ENCODE measurements at places on chromosomes 2 and 18. TPM values are rescaled to one million over a fixed set of nuclear protein-coding genes. Genes with fewer than 3 reads are reported as not detected.
A peak's percentile ranks its signal among the peaks of the same experiment; 100 is the strongest.

- DNase-seq: no peak
These were observed 10.7 kb upstream of the GALNT3 start for GRCh38 chr2:165804719-165805118.

- no peak for DNase-seq
These were observed 33.6 kb downstream of the KIDINS220 start for GRCh38 chr2:8803658-8804379.

- no peak for DNase-seq
These were observed 7.0 kb downstream of the ASIC4 start for GRCh38 chr2:219521066-219521880.

DNA sequence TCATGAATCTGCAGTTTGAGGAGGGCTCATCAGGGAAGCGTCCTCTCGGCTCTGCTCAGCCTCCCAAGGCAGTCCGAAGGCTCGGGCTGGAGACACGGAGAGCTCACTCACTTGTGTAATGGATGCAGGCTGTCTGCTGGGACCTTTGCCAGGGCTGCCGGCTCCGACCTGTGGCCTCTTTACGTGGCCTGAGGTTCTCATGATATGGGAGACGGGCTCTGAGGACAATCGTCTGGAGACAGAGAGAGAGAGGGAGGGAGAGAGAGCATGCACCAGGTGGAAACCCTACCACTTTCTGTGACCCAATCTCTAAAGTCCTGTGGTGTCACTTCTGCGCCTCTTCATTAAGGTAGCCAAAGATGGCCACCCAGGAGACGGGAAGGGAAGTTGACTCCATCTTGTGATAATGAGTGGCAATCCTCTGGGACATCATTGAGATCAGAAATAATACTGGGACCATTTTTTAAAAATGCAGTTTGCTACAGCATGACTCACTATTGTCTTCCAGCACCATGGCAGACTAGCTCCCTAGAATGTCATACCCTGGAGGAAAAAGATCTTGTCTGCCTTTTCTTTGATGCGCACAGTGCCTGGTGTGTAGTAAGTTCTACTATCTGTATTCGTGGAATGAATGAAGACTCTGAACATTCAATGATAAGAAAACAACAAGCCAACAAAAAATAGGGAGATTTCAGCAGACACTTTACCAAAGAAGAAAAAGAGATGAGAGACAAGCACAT lies 60.2 kb downstream of the CD8B2 start:
- no peak for DNase-seq

- no peak for DNase-seq
These were observed 9.9 kb downstream of the ACVR1 start for GRCh38 chr2:157866202-157866601.

GRCh38 chr2:136206613-136207012 lies 88.7 kb upstream of the CXCR4 start:
- DNase-seq: no peak

DNA sequence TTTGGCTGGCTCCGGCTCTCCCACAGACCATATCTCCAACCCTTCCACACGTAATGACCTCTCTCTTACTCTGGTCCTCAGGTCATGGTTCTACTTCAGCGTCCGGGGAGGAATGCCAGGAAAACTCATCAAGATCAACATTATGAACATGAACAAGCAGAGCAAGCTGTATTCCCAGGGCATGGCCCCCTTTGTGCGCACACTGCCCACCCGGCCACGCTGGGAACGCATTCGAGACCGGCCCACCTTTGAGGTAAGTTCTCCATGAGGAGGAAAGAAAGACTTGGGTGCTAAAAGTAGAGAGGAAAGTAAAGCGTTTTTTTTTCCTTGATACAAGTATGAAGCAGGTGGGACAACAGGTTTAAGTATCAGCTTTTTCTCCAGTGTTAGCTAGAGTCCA lies 1.9 kb downstream of the AGBL5 start:
- DNase-seq: no peak

- no peak for DNase-seq
These were observed 184.8 kb downstream of the LNPK start for GRCh38 chr2:175817221-175817620.

GRCh38 chr2:64943387-64944150 lies 45.6 kb upstream of the SLC1A4 start:
- DNase-seq: no peak

GRCh38 chr2:15298770-15299169 lies 262.4 kb downstream of the NBAS start:
- DNase-seq: peak; percentile 6

- no peak for DNase-seq
These were observed 169.0 kb upstream of the DDX18 start for GRCh38 chr2:117645458-117645857.

DNA sequence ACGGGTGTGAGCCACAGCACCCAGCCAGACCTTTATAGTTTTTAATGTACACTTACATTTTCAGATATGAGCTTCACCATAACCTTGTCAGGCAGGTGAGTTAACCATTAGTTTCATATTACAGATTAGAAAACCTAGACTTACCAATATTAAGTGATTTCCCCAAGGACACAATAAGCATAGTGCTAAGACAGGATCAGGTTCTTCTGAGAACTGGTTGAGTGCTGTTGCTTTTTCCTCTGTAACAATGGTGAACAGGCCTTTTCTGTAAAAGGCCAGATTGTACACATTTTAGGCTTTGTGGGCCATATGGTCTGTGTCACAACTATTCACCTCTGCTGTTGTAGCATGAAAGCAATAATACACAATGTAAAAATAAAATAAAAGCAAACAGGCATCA lies 332.0 kb downstream of the PIK3C3 start:
- no peak for DNase-seq

DNA sequence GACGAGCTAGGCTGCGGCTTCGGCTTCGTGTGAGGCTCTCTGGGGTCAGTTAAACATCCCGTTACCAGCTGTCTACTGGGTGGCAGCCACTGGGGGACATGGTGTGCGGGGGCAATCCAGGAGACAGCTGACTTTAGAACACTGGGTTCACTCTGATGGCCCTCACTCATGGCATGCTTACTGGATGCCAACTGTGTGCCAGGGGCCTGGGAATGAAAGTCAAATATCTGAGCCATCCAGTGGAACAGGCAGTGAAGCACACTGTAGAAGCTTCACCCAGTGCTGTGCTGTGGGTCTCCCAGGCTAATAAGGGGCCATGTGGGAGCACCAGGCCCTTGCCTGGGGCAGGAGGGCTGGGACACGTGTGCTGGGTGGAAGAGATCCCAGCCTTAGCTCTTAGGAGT lies 48.3 kb downstream of the GLI2 start:
- no peak for DNase-seq

DNA sequence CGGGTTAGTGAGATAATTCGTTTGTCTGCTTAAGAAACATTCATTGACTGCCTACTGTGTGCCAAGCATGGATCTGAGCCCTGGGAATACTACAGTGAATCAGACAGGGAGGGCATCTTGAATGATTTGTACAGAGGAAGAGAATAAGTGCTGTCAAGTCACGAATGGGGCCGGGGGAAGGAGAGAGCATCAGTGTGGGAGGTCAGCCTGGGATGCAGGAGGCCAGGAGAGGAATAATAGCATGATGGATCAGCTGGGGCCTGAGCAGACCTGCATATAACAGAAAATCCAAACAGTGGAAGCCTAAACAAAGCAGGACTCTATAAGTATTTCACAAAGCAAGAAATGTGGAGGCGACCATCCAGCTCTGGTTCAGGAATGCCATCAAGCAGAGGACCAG lies 55.4 kb upstream of the PAX8 start:
- no peak for DNase-seq

GRCh38 chr2:64809216-64809615 lies 155.5 kb upstream of the SERTAD2 start:
- DNase-seq: no peak

- no peak for DNase-seq
These were observed 1.7 kb upstream of the POLR2D start for GRCh38 chr2:127859712-127860085.

GRCh38 chr2:22283436-22283835 lies 1101.5 kb upstream of the KLHL29 start:
- no peak for DNase-seq

DNA sequence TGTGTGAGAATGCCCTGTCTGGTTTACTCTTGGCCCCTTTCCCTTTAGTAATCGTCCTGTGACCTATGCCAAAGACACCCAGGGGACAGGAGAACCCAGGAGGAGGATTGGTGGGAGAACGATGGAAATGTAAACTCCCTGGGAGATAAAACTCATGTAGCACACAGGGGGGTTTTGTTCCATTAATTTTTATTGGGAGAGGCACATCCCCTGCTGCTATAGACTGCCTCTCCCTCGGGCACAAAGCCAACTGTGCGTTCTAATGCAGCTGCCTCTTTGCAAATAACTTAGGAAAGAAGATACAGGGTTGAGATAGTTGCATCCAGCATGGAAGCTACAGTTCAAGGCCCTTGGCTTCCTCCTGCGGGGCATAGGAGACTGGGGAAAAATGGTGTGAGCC lies 489.6 kb downstream of the SLC4A3 start:
- peak; percentile 20 for DNase-seq

GRCh38 chr2:112187805-112188596 lies 49.8 kb downstream of the FBLN7 start:
- DNase-seq: no peak

DNA sequence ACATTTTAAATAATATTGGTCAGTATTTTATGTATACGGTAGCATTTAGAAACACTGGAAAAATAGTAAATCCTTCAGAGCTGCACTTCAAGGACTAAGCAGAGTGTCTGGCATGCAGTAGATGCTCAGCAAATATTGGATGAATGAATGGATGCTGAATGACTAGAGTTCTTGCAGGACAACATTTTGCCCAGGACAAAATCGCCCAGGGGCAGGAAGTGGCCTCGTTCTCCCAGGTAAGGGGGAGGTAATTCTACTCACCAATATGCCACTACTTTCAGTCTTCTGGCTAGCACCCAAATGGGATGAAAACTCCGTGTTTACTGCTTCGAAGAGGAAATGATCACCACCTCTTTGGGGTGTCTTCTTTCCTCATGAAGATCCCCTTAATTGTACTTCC lies 4.0 kb upstream of the DGUOK start:
- no peak for DNase-seq

- no peak for DNase-seq
These were observed 163.9 kb downstream of the DYSF start for GRCh38 chr2:71617266-71617665.

- DNase-seq: no peak
These were observed 9.7 kb downstream of the TTLL4 start for GRCh38 chr2:218720048-218721041.

DNA sequence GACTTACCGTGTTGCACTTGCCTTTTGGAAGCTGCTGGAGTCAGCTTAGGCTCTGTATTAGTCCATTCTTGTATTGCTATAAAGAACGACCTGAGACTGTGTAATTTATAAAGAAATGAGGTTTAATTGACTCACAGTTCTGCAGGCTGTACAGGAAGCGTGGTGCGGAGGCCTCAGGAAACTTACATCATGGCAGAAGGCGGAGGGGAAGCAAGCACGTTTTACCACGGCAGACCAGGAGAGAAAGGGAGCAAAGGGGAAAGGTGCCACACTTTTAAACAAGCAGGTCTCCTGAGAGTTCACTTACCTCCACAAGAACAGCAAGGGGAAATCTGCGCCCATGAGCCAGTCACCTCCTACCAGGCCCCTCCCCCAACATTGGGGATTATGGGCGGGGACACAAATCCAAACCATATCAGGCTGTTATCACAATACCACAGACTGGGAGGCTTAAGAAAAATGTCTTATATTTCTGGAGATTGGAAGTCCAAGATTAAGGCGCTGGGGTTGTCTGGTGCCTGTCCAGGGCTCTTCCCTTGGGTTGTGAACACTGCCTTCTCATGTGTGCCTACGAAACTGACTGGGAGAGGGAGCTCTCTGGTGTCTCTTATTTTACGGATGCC lies 3.6 kb upstream of the D2HGDH start:
- DNase-seq: no peak

GRCh38 chr2:234290671-234291070 lies 206.2 kb downstream of the ARL4C start:
- no peak for DNase-seq

DNA sequence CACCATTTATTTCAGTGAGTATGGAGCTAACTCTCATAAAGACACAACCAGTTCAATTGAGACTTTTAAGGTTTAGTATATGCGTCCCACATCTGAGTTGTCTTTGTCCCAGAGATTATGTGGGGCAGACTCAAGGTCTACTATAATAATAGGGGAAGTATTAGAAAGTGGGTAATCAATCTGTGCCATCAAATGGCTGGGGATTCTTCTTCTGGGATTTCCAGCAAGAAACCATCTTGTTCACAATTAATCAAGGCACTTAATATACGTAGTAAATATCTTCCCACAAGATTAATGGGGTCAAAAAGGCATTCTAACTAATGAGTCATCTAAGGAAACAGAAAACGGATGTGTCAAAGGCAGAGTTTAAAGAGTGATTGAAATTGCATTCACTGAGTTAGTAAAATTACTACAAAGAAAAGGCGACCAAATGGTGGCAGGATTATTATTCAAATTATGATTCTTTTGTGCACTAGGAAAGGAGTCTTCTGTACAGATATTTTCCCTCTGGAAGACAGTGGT lies 179.8 kb upstream of the REG3G start:
- no peak for DNase-seq

GRCh38 chr2:145743011-145743410 lies 1223.1 kb upstream of the ZEB2 start:
- no peak for DNase-seq

GRCh38 chr2:7377916-7378569 lies 460.8 kb downstream of the RNF144A start:
- DNase-seq: peak; percentile 32

DNA sequence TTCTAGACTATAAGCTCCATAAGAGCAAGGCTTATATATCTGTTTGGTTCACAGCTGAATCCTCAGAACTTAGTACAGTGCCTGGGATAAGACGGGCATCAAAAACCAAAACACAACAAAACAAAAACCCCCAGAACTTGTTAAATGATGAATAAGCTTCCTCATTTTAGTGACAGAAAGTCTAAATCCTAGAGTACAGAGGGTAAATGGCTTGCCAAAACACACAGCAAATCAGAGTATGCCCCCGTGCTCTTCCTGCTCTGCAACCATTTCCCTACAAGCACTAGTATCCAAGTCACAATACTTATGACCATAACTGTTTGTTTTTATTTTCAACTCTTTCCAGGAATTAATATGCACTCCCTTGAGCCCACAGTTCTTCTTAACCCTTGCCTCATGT lies 10.1 kb downstream of the ZNF521 start:
- no peak for DNase-seq

GRCh38 chr2:242032780-242033656 lies 163.5 kb downstream of the RTP5 start:
- DNase-seq: no peak

Gene CNDP2
- polyA plus RNA-seq: 363 TPM

Gene G6PC2
- 0.05 TPM for polyA plus RNA-seq

Gene SERPINB8
- polyA plus RNA-seq: 4.3 TPM

Gene RIT2
- polyA plus RNA-seq: not detected

Gene DCAF17
- polyA plus RNA-seq: 31.3 TPM

Gene MARCHF4
- polyA plus RNA-seq: 0.09 TPM

Gene SERPINB13
- not detected for polyA plus RNA-seq

Gene HOXD3
- 30.3 TPM for polyA plus RNA-seq

Gene ACOXL
- 0.69 TPM for polyA plus RNA-seq

Gene HOXD8
- 187 TPM for polyA plus RNA-seq

Gene KLF7
- 24.5 TPM for polyA plus RNA-seq

Gene NRP2
- 53.4 TPM for polyA plus RNA-seq

Gene SALL3
- polyA plus RNA-seq: 10.5 TPM

Gene COL5A2
- polyA plus RNA-seq: 161 TPM

Gene HES6
- 6.4 TPM for polyA plus RNA-seq

Gene PAIP2B
- polyA plus RNA-seq: 18.8 TPM

Gene RAD51AP2
- polyA plus RNA-seq: 0.17 TPM
